ENCODE measurements at places on chromosomes 7 and 10. TPM values are rescaled to one million over a fixed set of nuclear protein-coding genes. Genes with fewer than 3 reads are reported as not detected.

Gene HOXA3
- 1.2 TPM for polyA plus RNA-seq

- DNase-seq, result no peak
- H3K36me3 ChIP-seq, result no peaks in the 10 kb centered on the region
- H3K4me1 ChIP-seq, result no peaks in the 10 kb centered on the region
- no peaks in the 10 kb centered on the region for H3K27me3 ChIP-seq
- H3K4me3 ChIP-seq, result no peak overlapping the region
- no peak overlapping the region for H3K27ac ChIP-seq
Observed at GRCh38 chr10:71899665-71900412, 48.8 kb upstream of the PSAP start.

Gene LIPN
- not detected for polyA plus RNA-seq

Gene GGCT
- 47.9 TPM for polyA plus RNA-seq

GRCh38 chr10:24278176-24278889 lies 69.4 kb downstream of the KIAA1217 start:
- H3K4me1 ChIP-seq, result no peaks in the 10 kb centered on the region
- H3K27ac ChIP-seq, result no peak overlapping the region
- H3K27me3 ChIP-seq, result no peaks in the 10 kb centered on the region

GRCh38 chr7:128167791-128168666 lies 73.0 kb upstream of the LEP start:
- H3K27me3 ChIP-seq, result peaks cover 16% of the 10 kb centered on the region
- peaks cover 21% of the 10 kb centered on the region for H3K4me1 ChIP-seq
- H3K36me3 ChIP-seq, result no peaks in the 10 kb centered on the region

GRCh38 chr10:47384148-47384921 lies at the start of gene ZNF488:
Gene ZNF488 (minus strand): TSS chr10:47384293. CDS start chr10:47368829, 15,464 bp downstream.
- peak within 1 kb of the TSS; percentile 81 for H3K4me3 ChIP-seq
- peaks cover 32% of the 10 kb centered on the region for H3K27me3 ChIP-seq
- no peak within 1 kb of the TSS for H3K27ac ChIP-seq
- H3K36me3 ChIP-seq, result no peaks in the 10 kb centered on the region
- DNase-seq, result peak; percentile 86

GRCh38 chr10:132624061-132624846 lies 86.7 kb downstream of the INPP5A start:
- no peak overlapping the region for H3K27ac ChIP-seq
- DNase-seq, result no peak
- no peak overlapping the region for H3K4me3 ChIP-seq
- no peaks in the 10 kb centered on the region for H3K27me3 ChIP-seq
- peaks cover 8% of the 10 kb centered on the region for H3K4me1 ChIP-seq
- H3K36me3 ChIP-seq, result no peaks in the 10 kb centered on the region

Gene NKX2-3
- polyA plus RNA-seq, result not detected

Gene PDE6C
- 0.08 TPM for polyA plus RNA-seq

Gene SKIDA1
- polyA plus RNA-seq, result 0.80 TPM

DNA sequence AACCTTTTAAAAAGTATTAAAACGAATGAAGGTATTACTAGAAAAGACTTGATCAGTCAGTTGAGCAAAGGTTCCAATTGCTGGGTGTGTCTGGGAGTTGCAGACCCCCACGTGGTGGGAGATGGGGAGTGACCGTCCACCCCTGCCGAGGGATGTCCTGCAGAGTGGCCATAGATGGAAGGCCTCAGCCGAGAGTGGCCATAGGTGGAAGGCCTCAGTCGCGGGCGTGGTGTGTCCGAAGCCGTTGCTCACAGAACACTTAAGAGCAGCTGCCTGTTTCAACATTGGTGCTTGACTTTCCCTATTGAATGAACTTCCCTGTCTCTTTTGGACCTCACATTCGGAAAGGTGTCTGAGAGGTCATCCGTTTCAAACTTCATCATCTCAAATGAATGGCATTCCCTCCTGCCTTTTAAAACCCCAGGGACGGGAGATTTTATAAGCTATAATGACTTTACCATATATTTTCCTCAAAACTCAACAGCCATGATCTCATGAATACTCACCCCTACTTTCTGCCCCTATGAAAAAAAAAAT lies 69.4 kb downstream of the CAMK1D start:
- no peak for DNase-seq
- no peaks in the 10 kb centered on the region for H3K36me3 ChIP-seq

Gene HOXA7
- 15.8 TPM for polyA plus RNA-seq

- no peaks in the 10 kb centered on the region for H3K27me3 ChIP-seq
- no peak overlapping the region for H3K4me3 ChIP-seq
- peaks cover 22% of the 10 kb centered on the region for H3K4me1 ChIP-seq
Observed at GRCh38 chr10:14584661-14585060, 190.0 kb downstream of the FAM107B start.

DNA sequence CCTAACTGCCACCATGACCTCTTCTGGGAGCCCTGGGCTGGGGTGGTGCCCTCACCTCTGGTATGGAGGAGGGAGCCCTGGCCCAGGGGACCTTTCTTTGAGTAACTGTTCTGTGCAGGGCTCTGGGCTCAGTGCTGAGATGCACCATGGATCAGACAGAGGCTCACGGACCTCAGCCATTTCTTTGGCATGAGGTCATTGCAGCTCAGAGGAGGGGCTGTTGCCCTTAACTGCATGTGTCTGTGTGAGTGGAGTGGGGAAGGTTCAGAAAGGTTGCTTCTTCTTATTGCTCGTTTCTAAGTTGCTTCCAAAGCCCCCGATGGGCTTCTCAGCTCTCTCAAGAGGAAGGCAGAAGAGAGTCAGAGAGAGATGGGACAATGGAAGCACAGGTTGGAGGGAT lies 233.9 kb downstream of the RPS24 start:
- H3K4me1 ChIP-seq, result peaks cover 31% of the 10 kb centered on the region
- H3K27me3 ChIP-seq, result no peaks in the 10 kb centered on the region
- DNase-seq, result peak; percentile 61

Gene GRM3
- not detected for polyA plus RNA-seq

DNA sequence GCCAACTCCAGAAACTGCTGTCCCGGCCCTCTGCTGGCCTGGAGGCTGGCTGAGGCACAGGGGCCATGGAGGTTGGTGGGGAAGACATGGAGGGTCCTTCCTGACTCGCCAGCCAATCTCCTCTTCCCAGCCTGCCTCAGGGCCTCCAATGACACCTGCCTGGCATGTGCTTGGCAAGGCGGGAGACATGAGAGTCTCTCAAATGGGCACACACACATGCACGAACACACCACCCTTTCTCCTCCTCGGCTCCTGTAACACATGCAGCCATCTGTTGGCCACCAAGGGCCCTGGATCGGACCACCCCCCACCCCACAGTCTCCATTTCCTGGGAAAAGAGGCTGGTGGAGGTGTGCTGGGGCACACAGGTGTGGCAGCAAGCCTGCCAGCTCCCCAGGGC lies 56.4 kb downstream of the YKT6 start:
- no peaks in the 10 kb centered on the region for H3K27me3 ChIP-seq
- DNase-seq, result no peak
- H3K4me1 ChIP-seq, result peaks cover 26% of the 10 kb centered on the region
- H3K36me3 ChIP-seq, result no peaks in the 10 kb centered on the region
- H3K4me3 ChIP-seq, result no peak overlapping the region

GRCh38 chr10:86163522-86164173 lies 202.9 kb downstream of the GRID1 start:
- H3K36me3 ChIP-seq, result no peaks in the 10 kb centered on the region
- H3K4me3 ChIP-seq, result no peak overlapping the region
- no peak for DNase-seq
- H3K4me1 ChIP-seq, result no peaks in the 10 kb centered on the region
- no peak overlapping the region for H3K27ac ChIP-seq

GRCh38 chr10:27783660-27784059 lies 38.0 kb upstream of the MKX start:
- no peak overlapping the region for H3K27ac ChIP-seq
- no peak overlapping the region for H3K4me3 ChIP-seq
- DNase-seq, result peak; percentile 75
- peaks cover 6% of the 10 kb centered on the region for H3K4me1 ChIP-seq

GRCh38 chr7:158705234-158705850 lies 738 bp upstream of the NCAPG2 start:
- peak; percentile 19 for DNase-seq
- H3K36me3 ChIP-seq, result no peaks in the 10 kb centered on the region

- peak; percentile 29 for DNase-seq
- H3K27ac ChIP-seq, result peak overlapping the region; percentile 87
- H3K4me1 ChIP-seq, result peaks cover 27% of the 10 kb centered on the region
- H3K4me3 ChIP-seq, result peak overlapping the region; percentile 9
- H3K36me3 ChIP-seq, result no peaks in the 10 kb centered on the region
Observed at GRCh38 chr7:17234030-17234397, 64.4 kb upstream of the AHR start.

DNA sequence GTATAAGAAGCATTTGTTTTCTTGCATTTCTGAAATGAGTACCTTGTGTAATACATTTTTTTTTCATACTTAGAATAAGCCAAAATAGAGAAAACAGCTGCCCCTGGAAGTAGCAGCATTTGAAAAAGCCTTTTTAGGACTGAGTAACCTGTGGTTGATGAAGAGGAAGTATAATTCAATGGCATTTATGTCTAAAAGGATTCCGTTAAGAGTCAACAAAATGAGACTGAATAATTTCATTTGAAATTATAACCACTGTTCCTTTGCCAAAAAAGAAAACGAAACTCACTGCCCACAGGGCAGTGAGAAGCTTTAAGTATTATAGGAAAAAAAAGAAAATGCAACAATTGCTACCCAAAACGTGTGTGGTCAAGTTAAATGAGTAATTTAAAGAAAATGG lies 705.6 kb upstream of the PHF14 start:
- H3K27ac ChIP-seq, result no peak overlapping the region
- no peak for DNase-seq
- no peaks in the 10 kb centered on the region for H3K27me3 ChIP-seq
- no peaks in the 10 kb centered on the region for H3K4me1 ChIP-seq

Gene TMEM196
- polyA plus RNA-seq, result not detected

Gene CNNM1
- 1.1 TPM for polyA plus RNA-seq

Gene AOC1
- polyA plus RNA-seq, result not detected

All from GM23248 (cell line).